ENCODE measurements at places on chromosomes 12 and 14. TPM values are rescaled to one million over a fixed set of nuclear protein-coding genes. Genes with fewer than 3 reads are reported as not detected.

DNA sequence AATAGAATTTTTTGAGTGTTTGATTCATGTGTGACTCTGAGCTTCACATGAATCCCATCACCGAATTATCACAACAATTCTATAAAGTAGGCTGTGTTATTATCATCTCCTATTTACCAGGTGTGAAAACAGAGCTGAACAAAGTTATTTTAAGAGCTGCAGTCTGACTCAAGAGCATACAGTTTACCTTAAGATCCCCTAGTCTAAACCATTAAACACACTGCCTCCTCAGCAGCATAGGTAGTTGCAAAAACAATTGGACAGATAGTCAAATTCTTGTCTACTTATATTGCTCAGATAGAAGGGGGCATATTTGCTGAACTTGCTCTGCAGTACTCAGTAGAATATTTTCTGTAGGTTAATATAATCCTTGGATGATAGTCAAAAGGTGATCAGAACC lies 219.8 kb upstream of the ATP2B1 start:
- DNase-seq: no peak

GRCh38 chr14:66005900-66006434 lies 480.2 kb upstream of the CCDC196 start:
- no peak for DNase-seq

GRCh38 chr12:57129889-57130288 lies 1.6 kb downstream of the LRP1 start:
- DNase-seq: no peak

DNA sequence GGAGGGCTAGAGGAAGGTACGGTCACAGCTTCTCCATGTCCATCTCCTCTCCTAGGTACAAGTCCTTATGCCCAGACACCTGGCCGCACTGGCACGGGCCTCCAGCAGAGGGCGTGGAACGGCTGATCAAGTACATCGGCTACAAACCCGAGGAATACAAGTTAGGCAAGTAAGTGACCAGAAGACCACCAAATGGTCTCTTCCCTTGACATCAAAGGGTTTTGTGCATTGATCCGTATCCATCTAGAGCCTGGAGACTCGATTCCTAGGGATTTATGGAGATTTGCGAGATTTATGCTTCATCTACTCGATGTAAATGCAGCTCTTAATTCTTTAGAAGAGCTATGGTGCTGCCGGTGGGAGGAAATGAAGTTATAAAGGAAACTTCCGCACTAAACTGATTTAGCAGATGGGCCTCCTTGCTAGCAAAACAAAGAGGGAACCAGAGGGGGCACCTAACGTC lies 44.2 kb downstream of the KCTD10 start:
- DNase-seq: no peak

- DNase-seq: no peak
These were observed 24.4 kb upstream of the BDKRB1 start for GRCh38 chr14:96231526-96232130.

DNA sequence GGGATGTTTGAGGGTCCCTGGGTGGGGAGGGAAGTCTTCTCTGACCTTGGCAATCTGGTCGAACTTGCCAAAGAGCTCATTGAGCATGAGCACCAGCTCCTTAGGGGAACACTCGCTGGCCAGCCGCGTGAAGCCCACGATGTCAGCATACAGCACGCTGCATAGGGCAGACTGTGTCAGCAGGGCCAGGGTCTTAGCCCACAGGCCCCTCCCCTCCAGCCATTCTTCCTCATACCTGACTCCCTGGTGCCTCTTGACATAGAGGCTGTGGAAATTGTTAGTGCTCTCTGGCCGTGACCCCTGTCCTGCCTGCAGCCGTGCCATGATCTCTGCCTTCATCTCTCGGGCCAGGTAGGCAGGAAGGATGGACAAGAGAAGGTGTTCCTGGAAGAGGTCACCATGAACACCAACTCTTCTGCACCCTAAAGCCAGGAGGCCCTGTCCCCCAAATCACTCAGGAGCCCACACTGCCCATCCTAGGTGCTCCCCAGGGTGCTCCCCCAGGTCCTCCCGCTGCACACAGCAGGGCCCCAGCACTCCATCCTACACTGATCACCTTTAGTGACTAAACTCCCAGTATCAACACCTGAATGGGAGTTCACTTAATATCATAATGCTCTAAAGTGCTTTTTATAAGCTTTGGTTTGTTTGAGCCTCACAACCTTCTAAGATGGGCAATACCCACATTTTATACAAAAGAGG lies 3.7 kb downstream of the ADCY4 start:
- no peak for DNase-seq

- DNase-seq: no peak
These were observed 43.9 kb upstream of the FBRSL1 start for GRCh38 chr12:132445884-132446632.

DNA sequence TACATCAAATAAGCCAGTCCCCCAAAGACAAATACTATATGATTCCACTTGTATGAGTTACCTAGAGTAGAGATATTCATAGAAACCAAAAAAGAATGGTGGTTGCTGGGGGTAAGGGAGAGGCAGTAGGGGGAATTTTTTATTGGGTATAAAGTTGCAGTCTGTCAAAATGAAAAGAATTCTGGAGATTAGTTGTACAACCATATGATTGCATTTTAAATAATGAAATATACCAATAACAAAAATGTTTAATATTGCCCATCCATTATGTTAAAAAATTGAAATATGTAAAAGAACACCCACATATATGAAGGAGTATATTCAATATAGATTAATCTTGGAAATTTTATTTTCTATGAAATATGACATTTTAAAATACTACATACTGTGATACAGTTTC lies 1383.5 kb downstream of the FSCB start:
- DNase-seq: no peak

GRCh38 chr12:3712209-3712992 lies 40.5 kb downstream of the CRACR2A start:
- DNase-seq: no peak

DNA sequence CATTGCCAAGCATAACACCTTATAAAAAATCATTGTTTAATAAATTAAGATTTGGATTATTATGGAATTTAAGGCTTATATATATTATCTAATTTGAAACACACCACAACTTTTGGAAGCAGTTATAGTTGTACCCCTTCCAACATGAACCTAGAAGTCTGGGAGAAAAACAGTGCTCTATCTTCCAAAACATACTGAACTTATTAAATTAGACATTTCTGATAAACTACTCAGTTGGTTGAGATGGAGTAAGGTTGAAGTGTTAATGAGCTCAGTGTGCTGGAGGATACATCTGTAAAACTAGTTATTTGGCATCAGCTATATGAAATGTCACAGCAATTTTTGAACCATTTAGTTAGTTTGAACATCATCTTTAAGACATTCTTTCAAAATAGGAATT lies 227.4 kb downstream of the ALX1 start:
- no peak for DNase-seq

GRCh38 chr14:98896449-98896848 lies 375.5 kb downstream of the BCL11B start:
- DNase-seq: no peak

DNA sequence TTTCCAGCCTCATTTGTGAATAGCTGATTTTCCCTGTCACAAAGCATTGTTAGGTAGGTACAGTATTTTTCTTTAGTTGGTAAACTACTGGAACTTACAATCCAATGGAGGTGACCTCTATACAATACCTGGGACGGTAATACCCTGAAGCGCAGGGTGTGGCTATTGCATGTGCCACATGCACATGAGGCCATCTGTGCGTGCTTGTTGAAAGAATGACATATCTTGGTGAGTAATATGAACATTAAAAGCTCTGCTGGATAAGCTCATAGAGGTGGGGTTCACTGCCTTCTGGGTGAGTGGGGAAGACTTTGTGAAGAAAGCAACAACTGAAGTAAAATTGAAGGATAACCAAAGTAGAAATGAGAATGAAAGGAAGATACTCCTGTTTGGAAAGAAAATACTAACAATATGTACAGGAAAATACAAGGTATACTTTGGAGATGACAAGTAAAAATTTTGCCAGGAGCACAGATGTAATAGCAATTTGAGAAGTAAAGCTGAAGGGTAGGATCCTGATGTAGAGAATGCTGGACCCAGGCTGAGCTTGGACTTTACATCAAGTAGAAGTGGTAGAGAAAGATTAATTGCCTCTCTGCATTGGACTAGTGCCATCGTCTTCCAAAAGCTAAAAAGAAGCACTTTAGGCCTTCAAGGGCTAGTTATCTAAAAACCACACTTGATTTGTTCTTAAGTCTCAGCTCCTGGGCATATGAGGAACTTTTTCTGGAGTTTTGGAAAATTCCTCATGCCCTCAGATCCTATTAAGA lies 97.1 kb downstream of the SLC38A6 start:
- DNase-seq: no peak

DNA sequence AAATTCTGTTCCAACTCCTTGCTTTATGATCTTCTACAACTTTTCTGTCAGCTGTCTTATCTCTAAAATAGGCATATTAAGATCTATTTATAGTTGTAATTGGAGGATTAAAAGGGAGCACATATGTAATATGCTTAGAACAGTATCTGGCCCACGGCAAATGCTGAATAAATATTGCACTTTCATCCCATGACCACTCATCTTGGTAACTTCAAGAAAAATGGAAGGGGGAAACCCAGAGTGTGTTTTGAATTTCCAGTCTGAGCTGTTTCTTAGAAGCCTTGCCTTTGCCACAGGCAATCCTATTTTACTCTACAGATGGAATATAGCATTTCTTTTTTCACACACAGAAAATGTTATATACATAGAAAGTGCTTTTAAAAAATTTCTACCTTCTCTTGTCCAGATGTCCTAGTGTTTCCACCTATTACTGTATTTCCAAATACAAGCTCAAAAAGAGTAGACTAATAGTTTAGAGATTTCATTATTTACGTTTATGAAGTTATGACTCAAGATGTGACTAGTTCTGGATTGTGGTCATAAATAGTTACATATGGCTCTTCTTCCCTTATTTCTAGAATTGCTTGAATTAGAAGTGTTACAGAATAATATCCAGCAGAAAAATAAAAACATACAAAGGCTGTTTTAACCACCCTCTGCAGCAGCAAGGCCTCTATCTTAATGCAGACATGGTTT lies 6.2 kb upstream of the STXBP6 start:
- no peak for DNase-seq

DNA sequence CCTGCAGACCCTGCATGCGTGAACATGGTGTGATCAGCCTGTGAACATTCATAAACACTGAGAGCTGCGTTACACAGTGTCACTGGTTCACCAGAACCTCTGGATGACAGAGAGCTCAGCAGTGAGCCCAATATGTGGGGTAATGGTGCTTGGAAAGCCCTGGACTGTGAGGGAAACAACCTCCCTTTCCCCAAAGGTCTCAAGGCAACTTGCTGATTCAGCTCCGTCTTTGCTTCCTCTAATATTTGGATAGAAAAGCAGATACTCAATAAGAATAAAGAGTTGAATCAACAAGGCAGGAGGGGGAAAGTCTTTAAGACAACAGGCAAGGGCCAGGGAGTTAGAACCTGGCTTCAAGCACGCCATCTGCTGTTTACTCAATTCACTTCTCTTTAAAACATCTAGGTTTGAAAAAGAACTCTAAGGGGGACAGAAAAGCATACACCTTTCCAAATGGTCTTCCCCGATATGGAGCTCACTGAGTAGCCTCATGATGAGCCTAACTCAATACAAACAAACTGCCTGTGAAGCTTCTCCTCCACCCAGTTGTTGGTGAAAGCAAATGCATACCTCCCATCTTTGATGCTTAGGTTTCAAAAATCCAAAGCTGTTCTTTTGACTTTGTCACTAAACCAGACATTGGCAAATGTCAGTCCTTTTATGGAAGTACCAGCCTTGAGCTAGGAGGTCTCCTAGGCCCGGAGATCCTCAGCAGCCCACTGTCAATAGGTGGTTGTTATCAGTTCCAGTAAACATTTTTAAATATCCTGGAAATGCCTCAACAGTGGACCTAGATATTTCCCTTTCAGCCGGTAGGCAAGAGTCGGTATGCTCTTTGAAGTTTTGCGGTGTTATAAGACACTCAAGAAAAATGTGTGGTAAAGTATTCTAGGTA lies 76.1 kb downstream of the SAMD4A start:
- no peak for DNase-seq

- no peak for DNase-seq
These were observed 53.7 kb upstream of the KITLG start for GRCh38 chr12:88634008-88634407.

DNA sequence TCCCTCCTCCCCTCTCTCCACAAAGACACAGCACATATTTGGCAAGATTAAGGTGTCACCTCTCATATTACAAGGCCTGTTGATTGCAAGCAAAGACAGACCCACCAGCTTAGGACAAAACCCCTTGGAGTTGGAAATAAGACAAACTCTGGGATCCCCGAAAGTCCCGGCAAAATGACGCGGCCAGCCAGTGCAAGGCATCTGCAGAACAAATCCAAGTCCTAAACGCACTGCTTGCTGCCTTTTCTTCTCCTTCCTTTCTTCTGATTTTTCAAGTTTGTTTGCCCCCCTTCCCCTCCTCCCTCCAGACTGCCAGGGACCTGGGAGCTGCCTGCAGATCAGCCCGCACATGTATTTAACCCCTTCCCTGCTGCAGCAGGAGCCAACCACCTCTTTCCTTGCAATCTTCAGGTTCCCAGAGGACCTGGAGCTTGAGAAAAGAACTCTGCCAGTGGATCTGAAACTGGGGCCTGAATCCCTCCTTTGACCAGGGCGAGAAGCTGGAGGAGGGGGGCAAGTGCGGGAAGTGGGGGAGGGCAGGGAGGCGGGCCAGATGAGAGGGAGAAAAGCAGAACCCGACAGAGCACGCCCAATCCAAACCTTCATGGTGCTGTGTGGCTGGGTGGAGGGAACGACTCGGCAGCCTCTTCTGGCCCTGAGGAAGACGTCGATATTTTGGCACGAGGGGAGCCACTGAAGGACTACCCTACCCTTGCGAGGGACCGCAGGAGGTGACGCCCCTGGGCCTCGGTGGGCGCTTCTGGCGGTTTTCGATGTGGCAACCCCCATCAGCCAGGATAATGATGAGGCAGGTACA lies 2.0 kb upstream of the NTF3 start:
- DNase-seq: no peak

DNA sequence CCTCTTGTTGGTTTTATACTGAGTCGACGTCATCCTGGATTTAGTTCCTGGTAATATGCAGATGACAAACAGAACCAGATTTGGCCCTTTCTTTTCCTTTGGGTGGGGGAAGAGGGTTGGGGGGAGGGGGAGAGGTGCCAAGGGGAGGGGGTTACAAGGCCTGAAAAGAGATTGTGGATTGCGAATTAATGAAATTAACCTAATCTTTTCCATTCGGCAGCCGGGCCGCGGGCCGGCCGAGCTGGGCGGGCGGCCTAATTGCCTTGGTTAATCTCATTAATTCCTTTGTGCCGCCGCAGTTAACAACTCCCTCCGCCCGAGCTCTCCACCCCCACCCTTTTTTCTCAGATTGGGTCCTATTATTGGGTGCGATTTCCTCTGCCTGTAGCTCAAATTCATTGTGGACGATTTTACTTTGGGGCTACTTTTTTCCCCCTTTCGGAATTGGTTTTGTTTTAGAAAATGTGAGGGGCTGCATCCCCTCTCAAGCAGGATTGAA lies 387 bp upstream of the GSC start:
- DNase-seq: no peak

Gene CABP1
- total RNA-seq: 2.0 TPM

Gene KCNA5
- total RNA-seq: 11.4 TPM

Gene ZC2HC1C
- 2.4 TPM for total RNA-seq

Gene CD9
- 26.5 TPM for total RNA-seq

Gene NYNRIN
- total RNA-seq: 9.8 TPM

Gene CMA1
- not detected for total RNA-seq

All from frontal cortex (tissue), 4 donors.